NB4 (cell line): ENCODE measurements at places on chromosomes 7 and 10.

DNA sequence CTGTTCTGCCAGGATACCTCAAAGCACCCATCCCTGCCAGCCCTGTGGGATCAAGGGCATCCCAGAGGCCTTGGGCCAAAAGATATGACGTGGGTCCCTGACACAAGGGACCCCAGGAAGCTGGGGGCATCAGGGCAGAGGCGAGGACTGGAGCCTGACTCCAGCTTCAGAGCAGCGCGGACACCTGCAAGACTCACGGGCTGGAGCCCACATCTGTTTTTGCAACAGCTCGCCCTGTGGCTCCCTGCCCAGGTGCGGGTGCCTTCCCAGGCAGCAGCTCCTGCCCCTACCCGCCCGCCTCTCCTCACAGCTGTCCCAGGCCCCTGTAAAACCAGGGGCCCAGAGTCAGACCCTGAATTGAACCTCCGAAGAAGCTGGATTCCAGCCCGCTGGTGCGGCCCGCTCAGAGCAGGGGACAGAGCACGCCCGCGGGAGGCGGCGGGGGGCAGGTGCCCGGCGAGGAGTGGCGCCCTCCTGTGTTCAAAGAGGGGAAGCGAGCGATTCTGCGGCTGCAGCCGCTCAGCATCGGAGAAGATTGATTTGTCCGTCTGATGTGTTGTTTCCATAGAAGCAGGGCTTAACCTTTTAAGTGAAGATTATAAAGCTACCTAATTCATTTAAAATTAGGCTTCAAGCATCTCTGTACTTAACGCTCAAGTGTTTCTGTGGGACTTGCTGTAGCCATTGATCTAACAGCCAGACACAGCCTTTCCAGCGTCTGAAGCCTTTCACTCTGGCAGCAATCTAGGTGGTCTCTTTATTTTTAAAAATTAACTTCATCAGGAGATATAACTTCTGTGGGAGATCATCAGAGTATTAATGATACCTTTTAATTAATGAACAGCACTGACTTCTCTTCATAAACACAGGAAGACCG, 88.4 kb downstream of the BEND7 start:
- peak; percentile 40 for DNase-seq

- DNase-seq, result no peak
Observed at GRCh38 chr10:77969114-77969513, 42.6 kb upstream of the DLG5 start.

GRCh38 chr10:3469639-3470020, 297.0 kb upstream of the PITRM1 start:
- DNase-seq, result no peak

DNA sequence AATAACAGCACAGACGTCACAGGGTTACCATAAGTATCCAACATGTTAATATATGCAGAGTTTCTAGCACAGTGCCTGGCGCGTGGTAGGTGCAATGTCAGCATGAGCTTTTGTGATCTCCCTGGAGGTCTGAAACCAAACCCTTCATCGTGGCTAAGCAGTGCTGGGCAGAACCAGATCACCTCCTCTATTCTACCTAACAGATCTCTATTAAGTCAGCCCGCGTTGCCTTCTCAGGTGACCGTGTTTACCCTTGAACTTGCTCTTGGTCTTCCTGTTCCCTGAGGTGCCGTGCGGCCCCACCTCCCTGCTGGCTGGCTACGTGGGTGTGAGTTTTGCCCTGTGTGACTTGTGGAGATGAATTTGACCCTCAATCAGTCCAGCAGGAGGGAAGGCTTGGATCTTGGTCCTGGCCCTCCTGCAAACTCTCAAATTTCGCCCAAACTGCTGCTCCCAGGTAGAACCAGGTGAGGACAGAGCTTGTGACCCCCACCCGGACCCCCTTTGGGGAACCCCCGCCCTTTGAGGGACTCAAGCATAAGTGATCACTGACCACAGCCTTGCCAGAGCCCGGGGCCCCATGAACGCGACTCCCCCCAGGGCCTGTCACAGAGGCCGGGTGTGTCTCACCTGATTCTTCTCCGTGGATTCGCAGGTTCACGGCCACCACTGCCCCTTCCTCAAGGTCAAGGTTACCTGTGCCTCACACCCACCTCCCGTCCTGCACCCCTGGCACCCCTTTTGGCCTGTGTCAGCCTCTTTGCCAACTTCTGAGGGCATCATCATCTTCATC, 54.2 kb downstream of the ELFN1 start:
- no peak for DNase-seq

DNA sequence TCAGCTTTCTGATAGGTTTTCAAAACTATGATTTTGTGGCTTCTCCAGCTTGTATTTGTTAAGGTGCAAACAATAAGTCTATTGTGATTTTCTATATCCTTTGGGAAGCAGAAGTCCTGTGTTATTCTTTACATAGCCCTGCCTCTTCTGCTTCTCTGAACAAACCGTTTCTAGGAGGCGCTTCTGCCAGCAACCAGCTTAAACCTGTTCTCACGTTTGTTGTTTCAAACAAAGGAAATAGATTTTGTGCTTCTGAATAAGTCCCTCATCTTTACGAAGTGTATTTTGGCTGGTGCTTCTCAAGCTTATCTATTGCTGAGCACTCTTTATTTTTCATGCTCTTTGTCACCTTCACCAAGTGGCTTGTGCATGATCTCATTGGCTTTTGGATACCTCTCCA, 61.0 kb downstream of the VTI1A start:
- no peak for DNase-seq

DNA sequence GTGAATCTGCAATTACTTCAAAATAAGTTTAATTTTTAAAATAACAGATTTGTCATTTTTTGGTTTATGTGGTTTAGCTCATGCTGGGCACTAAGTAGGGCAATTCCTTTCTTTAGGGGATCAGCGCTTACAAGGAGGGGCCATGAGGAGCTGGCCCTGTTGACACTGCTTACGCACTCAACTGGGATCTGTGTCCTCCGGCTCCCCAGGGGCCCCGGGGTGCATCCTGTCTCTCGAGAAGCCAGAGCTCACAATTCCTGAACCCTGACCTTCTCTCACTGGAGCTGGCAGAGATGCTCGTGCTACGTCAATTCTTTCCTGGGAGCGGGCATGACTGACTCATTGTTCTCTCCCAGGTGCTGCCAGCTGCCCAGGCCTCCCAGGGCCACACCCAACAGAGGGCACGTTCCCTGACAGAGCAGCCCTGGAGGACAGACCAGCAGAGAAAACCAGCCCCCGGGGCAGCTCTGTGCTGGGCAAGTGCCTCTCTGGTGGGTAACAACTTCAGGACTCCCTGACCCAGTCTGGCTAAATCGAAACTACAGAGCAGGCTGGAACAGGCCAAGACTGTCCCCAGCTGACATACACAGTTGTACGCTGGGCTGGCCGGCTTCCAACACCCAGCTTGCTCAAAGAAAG, 36.8 kb downstream of the CTBP2 start:
- no peak for DNase-seq

GRCh38 chr10:84233940-84234339, 7.4 kb downstream of the LRIT1 start:
- DNase-seq, result no peak

- DNase-seq, result no peak
Observed at GRCh38 chr10:1745780-1746456, 8.6 kb upstream of the ADARB2 start.

GRCh38 chr7:29042824-29043231, 84.7 kb upstream of the TRIL start:
- no peak for DNase-seq
